ENCODE measurements at places on chromosomes 4 and X.

DNA sequence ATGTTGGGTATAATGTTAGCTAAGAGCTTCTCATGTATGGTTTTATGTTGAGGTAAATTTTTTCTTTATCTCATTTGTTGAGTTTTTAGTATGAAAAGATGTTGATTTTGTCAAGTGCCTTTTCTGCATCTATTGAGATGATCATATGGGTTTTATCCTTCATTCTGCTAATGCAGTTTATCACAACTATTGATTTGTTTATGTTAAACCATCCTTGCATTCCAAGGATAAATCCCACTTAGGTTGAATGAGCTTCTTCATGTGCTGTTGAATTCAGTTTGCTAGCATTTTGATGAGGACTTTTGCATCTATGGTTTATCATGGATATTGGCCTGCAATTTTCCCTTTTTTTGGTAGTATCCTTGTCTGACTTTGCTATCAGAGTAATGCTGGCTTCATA is 93.3 kb downstream of the SYTL5 start:
- DNase-seq = no peak

DNA sequence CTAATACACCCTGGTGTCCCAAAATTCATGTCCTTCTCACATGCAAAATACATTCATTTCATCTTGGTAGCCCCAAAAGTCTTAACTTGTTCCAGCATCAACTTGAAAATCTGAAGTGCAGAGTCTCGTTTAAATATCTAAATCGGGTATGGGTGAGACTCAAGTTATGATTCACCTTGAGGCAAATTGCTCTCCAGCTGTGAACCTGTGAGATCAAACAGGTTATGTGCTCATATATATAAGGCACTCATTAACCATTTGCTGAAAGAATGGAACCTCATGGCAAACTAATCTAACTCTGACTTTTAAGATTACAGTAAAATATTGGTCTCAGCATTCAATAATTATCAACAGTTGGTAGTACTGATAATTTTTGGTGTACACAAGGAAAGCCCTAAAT is 55.5 kb downstream of the PDLIM5 start:
- DNase-seq = no peak

DNA sequence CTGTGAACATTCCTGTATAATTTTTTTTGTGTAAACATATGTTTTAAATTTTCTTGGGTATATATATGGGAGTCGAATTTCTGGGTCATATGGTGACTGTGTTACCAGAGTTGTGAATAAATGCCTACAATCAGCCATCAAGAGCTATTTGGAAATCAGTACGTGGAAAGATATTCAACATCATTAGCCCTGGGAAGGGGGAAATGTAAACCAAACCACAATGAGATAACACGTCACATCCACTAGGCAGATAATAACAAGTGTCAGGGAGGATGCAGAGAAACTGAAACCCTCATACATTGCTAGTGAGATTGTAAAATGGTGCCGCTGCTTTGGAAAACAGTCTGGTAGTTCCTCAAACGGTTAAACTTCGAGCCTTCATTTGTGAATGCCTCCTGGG is 43.9 kb downstream of the LUZP4 start:
- no peak for DNase-seq

DNA sequence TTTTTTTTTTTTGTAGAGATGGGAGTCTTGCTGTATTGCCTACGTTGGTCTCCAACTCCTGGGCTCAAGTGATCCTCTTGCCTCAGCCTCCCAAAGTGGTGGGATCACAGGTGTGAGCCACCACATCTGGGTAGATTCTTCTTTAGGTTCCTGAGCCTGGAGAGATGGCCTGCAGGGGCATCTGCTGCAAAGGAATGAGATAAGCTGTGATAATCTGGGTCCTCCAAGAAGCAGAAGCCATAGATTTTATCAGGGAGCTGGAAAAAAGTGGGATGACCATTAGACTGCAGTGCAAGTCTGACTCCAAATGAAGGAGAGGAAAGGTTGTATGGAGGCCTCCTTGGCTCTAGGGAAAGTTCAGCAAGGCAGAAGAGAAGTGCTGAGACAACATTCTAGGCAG is 19.0 kb upstream of the ACSL1 start:
- no peak for DNase-seq

- no peak for DNase-seq
Measured at GRCh38 chrX:9867753-9868152, 81.5 kb downstream of the SHROOM2 start.

GRCh38 chrX:68647156-68647957 is at the start of gene STARD8:
STARD8 (plus strand) TSS chrX:68647666; CDS start chrX:68647883, 217 bp downstream.
- DNase-seq = no peak

- no peak for DNase-seq
Measured at GRCh38 chr4:83118869-83119268, 4.3 kb upstream of the PLAC8 start.

- DNase-seq = no peak
Measured at GRCh38 chr4:38679921-38680320, 15.9 kb downstream of the KLF3 start.

DNA sequence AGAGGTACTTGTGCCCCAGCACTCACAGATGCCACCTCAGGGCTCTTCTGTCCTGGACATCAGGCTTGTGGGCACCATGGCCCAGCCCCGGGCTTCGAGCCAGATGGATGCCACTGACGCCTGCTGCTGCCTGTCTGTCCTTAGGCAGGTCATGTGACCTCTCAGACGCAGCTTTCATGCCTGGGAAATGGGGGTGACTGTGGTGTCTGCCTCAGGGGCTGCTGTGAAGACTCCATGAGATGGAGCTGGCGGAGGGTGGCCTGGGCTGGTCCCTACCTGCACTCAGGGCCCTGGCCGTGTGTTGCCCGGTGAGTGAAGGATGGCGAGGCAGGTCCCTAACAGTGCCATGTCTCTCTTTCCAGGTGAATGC is 6.5 kb downstream of the CPZ start:
- no peak for DNase-seq

DNA sequence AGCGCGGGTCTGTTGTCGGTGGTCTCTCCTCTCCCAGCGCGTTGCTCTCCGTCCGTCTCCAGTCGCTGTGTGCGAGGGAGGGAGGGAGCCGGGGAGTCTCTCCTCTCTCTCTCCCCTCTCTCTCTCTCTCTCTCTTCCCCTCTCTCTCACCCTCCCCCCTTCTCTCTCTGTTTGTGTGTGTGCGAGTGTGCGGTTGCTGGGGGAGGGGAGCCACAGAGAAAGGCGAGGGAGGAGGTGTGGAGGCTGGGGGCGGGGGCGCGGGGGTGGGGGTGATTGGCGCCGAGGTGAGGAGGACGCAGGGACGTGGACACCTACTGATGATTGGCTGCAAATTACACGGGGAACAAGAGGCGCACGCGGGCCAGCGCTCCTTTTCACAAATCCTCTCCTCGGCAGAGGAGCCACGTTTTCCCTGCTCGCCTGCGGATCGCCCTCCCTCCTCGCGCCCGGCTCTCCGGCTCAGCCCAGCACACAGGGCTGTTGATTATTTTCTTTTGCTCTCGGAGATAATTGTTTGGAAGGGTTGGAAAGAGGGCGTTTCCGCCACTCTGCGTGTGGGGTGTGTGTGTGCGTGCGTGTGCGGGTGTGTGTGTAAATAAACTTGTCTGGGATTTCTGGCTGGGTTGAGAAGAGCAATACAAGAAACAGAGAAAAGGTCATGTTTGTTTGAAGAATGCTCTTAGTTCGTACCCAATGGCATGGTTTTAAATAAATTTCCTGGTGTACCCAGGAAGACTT is at the start of gene CXXC4:
Gene CXXC4, minus strand, starts transcription at position 73 of the 738 bp plus-strand sequence. CDS start 3,092 bp downstream, outside the sequence.
- no peak for DNase-seq
